Thoracic aorta (tissue), 2 donors: ENCODE measurements at places on chromosomes 5 and 9.
A peak's percentile ranks its signal among the peaks of the same experiment; 100 is the strongest.

- H3K27ac ChIP-seq, result no peak overlapping the region
- no peaks in the 10 kb centered on the region for H3K27me3 ChIP-seq
- H3K36me3 ChIP-seq, result no peaks in the 10 kb centered on the region
- DNase-seq, result no peak
- H3K4me3 ChIP-seq, result no peak overlapping the region
- H3K4me1 ChIP-seq, result peaks cover 26% of the 10 kb centered on the region
These were observed 508.2 kb upstream of the WWC1 start for GRCh38 chr5:167783145-167783817.

- no peak overlapping the region for H3K27ac ChIP-seq
- H3K36me3 ChIP-seq, result no peaks in the 10 kb centered on the region
- H3K4me3 ChIP-seq, result no peak overlapping the region
- H3K27me3 ChIP-seq, result no peaks in the 10 kb centered on the region
These were observed 117.4 kb upstream of the RORB start for GRCh38 chr9:74379718-74380117.

GRCh38 chr9:105405514-105406131 lies 42.2 kb upstream of the FSD1L start:
- H3K27me3 ChIP-seq, result no peaks in the 10 kb centered on the region
- H3K27ac ChIP-seq, result no peak overlapping the region
- H3K36me3 ChIP-seq, result no peaks in the 10 kb centered on the region
- H3K4me3 ChIP-seq, result no peak overlapping the region

- no peak for DNase-seq
- H3K36me3 ChIP-seq, result no peaks in the 10 kb centered on the region
- no peaks in the 10 kb centered on the region for H3K27me3 ChIP-seq
- H3K4me3 ChIP-seq, result peak overlapping the region; percentile 53
These were observed 6.1 kb downstream of the GLIPR2 start for GRCh38 chr9:36142510-36143244.

GRCh38 chr5:36795366-36795765 lies 81.2 kb upstream of the NIPBL start:
- no peaks in the 10 kb centered on the region for H3K27me3 ChIP-seq
- H3K36me3 ChIP-seq, result no peaks in the 10 kb centered on the region
- H3K27ac ChIP-seq, result no peak overlapping the region
- DNase-seq, result no peak
- no peaks in the 10 kb centered on the region for H3K4me1 ChIP-seq

DNA sequence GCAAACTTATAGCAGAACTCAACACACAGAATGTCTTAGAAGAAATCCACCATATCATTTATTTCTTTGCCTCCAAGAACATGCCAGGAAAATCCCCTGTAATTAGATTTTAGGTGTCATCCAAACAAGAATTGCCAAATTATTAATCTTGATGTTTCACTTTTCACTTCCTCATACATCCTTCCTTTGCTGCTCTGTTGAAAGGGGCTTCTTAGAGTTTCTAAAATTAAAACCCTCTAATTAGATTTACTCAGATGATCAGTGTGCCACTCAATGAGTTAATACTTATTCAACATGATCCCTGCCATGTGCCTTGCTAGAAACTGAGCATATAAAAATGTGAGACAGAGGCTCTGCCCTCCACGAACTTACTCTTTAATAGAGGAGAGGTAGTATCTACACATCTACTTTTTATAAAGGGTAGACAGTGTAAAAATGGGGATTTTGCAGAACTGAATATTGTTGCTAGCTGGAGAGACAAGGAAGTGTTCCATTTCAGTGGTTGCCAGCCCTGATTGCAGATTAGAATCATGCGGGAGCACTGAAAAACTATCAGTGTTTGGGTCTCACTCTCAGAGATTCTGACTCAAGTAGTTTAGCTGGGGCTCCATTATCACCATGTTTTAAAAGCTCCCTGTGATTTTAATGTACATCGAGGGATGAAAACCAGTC lies 498.4 kb downstream of the TLE4 start:
- no peaks in the 10 kb centered on the region for H3K36me3 ChIP-seq
- peaks cover 13% of the 10 kb centered on the region for H3K4me1 ChIP-seq
- H3K27ac ChIP-seq, result no peak overlapping the region
- H3K27me3 ChIP-seq, result no peaks in the 10 kb centered on the region

- H3K27ac ChIP-seq, result no peak overlapping the region
- H3K36me3 ChIP-seq, result no peaks in the 10 kb centered on the region
- H3K4me1 ChIP-seq, result peaks cover 24% of the 10 kb centered on the region
- no peak overlapping the region for H3K4me3 ChIP-seq
These were observed 27.5 kb downstream of the ERP44 start for GRCh38 chr9:100071271-100071670.

DNA sequence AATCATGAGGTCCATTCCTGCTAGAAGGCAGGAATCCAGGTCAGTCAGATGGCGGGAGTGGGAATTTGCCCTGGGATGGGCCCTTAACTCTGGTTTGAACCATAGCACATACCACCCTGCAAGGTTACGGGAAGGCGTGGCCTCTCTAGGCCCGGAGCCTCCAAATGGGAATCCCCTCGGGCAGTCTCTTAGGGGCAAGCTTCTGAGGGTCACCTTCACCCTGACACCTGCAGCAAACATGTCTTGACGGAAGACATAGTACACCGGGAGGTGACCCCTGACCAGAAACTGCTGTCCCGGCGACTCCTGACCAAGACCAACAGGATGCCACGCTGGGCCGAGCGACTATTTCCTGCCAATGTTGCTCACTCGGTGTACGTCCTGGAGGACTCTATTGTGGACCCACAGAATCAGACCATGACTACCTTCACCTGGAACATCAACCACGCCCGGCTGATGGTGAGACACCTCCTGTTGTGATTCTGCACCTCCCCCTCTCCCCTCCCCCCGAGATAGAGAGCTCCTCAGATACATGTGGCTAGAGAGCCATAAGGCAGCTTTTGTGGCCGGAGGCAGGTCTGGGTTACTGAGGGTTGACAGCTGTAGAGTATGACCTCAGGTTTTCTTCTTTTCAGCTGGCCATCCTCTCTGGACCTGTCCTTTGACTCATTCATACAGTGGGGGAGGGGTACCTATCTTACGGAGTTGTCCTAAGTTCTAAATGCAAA lies 957 bp downstream of the PRELID1 start:
- peak overlapping the region; percentile 93 for H3K4me3 ChIP-seq
- H3K4me1 ChIP-seq, result peaks cover 40% of the 10 kb centered on the region
- no peak for DNase-seq
- H3K36me3 ChIP-seq, result peaks cover 14% of the 10 kb centered on the region
- peak overlapping the region; percentile 79 for H3K27ac ChIP-seq

DNA sequence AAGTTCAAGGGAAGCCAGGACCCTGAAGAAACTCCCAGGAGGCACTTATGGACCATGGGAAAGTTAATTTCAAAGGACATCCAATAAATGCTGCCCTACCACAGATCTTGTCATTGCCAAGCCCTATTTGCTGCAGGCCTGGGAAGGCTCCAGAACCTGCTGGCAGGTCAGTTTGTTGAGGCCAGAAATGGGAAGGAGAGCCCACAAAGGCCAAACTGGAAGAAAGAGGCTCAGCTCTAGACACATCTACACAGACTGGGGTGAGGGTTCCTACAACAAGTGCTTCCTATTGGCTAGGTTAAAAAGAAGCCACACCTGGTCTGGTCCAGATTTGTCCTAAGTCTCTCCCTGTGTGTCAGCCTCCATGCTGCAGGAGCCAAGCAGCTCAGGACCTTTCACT lies 94.4 kb downstream of the SIL1 start:
- no peaks in the 10 kb centered on the region for H3K27me3 ChIP-seq
- DNase-seq, result no peak
- H3K27ac ChIP-seq, result peak overlapping the region; percentile 78
- peaks cover 26% of the 10 kb centered on the region for H3K4me1 ChIP-seq
- H3K4me3 ChIP-seq, result no peak overlapping the region

DNA sequence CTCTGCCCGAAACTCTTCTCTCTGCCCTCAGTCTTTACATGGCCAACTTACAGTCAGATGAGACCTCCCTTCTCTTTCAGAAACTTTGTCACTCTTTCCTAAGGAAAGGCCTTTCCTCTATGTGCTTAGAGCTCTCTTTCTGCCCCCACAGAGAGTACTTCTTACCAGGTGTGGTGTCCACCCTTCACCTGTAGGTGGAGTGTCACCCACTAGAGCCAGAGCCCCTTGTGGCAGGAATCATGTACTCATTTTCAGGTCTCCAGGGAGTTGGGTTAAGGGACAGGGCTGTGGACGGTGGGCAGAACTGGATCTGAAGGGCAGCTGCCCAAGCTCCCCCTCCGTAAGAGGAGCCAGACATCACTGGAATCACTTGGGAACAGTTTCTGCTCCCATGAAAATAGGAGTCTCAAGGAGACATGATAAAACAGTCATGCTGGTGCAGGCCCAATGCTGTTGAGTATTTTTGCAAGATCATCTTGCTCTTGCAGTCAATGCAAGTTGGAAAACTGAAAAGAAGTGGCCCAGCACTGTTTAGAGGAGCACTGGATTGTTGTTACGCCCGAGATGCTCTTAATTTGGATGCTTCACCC lies 436.7 kb downstream of the ZSWIM6 start:
- no peaks in the 10 kb centered on the region for H3K4me1 ChIP-seq
- no peak overlapping the region for H3K27ac ChIP-seq
- H3K4me3 ChIP-seq, result no peak overlapping the region
- no peak for DNase-seq
- no peaks in the 10 kb centered on the region for H3K27me3 ChIP-seq
- H3K36me3 ChIP-seq, result no peaks in the 10 kb centered on the region

GRCh38 chr5:150653762-150654556 lies 7.1 kb upstream of the MYOZ3 start:
- DNase-seq, result no peak
- H3K4me3 ChIP-seq, result no peak overlapping the region
- H3K27me3 ChIP-seq, result no peaks in the 10 kb centered on the region
- peak overlapping the region; percentile 98 for H3K27ac ChIP-seq
- H3K4me1 ChIP-seq, result peaks cover 37% of the 10 kb centered on the region

DNA sequence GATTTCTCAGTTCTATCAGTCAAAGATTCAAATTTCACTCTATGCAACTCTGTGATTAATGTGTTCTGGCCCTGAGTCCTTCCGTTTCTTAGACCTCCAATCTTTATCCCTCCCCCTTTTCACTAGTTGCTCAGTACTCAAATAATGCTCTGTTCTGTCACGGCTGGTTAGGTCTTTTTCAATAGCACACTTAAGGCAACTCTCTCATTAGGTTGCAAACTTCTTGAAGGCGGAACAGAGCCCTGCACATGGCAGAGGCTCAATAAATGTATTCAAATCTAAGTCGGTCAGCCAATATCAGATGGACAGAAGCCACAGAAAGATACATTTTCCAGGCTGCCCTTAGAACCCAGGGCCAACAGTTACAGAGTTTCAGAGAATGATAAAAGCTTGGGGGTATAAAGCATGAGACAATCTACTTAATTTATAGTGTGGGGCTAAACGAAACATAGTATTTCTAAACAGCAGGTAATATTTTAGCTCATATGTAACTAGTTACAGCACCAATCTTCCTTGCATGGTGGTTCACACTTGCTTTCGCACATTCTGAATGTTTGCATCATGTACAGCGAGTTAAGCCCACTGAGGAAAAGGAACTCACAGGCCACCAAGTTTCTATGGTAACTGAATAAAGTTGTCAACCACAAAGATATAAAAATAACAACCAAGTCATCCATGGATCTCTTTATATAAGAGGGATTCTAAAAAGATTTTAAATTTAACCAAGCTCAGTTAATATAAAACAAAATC lies 67.1 kb upstream of the GOLPH3 start:
- no peak overlapping the region for H3K4me3 ChIP-seq
- no peaks in the 10 kb centered on the region for H3K36me3 ChIP-seq
- H3K27ac ChIP-seq, result no peak overlapping the region
- H3K4me1 ChIP-seq, result peaks cover 15% of the 10 kb centered on the region
- no peaks in the 10 kb centered on the region for H3K27me3 ChIP-seq
- no peak for DNase-seq

- peaks cover 3% of the 10 kb centered on the region for H3K36me3 ChIP-seq
- H3K4me3 ChIP-seq, result no peak overlapping the region
- no peaks in the 10 kb centered on the region for H3K4me1 ChIP-seq
- DNase-seq, result no peak
These were observed 273.2 kb downstream of the SAXO1 start for GRCh38 chr9:18759827-18760226.

DNA sequence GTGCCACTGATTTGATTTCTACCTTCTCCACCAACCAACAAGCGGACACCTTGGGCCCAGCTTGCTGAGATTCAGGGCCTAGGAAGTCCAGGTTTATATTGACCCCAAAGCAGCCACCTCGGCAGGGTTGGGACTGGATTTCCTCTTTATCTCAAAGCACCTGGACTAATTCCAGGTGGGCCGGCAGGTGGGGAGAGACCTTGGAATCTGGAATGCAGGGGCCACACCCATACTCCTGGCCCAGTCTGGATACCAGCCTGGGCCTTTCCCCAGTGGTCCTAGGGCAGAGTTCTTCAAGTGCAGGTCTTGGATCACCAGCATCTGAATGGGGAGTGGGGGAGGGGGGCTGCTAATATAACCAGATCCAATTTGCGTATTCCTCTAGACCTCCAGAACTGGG lies 93.1 kb downstream of the PCDH1 start:
- H3K4me1 ChIP-seq, result no peaks in the 10 kb centered on the region
- no peaks in the 10 kb centered on the region for H3K27me3 ChIP-seq
- H3K36me3 ChIP-seq, result no peaks in the 10 kb centered on the region
- no peak overlapping the region for H3K4me3 ChIP-seq
- H3K27ac ChIP-seq, result no peak overlapping the region
- no peak for DNase-seq

GRCh38 chr9:130608554-130609134 lies 29.3 kb downstream of the FUBP3 start:
- no peaks in the 10 kb centered on the region for H3K27me3 ChIP-seq
- no peak overlapping the region for H3K4me3 ChIP-seq
- no peak overlapping the region for H3K27ac ChIP-seq
- peaks cover 18% of the 10 kb centered on the region for H3K36me3 ChIP-seq
- no peak for DNase-seq

DNA sequence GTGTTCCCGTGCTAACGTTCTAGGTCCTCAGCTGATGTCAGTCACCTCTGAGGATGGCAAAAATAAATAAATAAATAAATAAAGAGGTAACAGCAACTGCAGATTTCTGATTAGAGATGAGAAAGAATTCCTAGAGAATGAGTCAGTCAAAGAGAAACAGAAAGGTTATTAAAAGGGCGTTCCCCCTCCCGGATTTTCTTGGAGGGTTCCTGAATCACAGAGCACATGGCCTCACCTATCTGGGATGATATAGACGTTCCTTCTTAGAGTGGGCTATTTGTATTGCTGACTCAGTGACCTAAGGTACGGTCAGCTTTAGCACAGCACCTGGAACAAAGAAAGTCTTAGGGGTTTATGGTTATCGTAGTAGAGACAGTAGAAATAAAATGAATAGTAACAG lies 30.6 kb downstream of the HTR4 start:
- no peaks in the 10 kb centered on the region for H3K36me3 ChIP-seq
- no peak overlapping the region for H3K4me3 ChIP-seq
- no peak overlapping the region for H3K27ac ChIP-seq

- no peaks in the 10 kb centered on the region for H3K27me3 ChIP-seq
- H3K27ac ChIP-seq, result no peak overlapping the region
- peaks cover 15% of the 10 kb centered on the region for H3K36me3 ChIP-seq
These were observed 62.1 kb downstream of the KLF9 start for GRCh38 chr9:70352356-70352755.

GRCh38 chr9:94922691-94923107 lies 196.2 kb downstream of the AOPEP start:
- peak overlapping the region; percentile 95 for H3K27ac ChIP-seq
- peaks cover 79% of the 10 kb centered on the region for H3K4me1 ChIP-seq
- H3K36me3 ChIP-seq, result no peaks in the 10 kb centered on the region
- no peaks in the 10 kb centered on the region for H3K27me3 ChIP-seq
- no peak for DNase-seq

GRCh38 chr9:131273856-131274673 lies 2.2 kb downstream of the FAM78A start:
- H3K27ac ChIP-seq, result peak overlapping the region; percentile 44
- no peaks in the 10 kb centered on the region for H3K27me3 ChIP-seq
- H3K4me1 ChIP-seq, result peaks cover 12% of the 10 kb centered on the region

GRCh38 chr9:78775696-78776295 lies 478.9 kb downstream of the PSAT1 start:
- no peaks in the 10 kb centered on the region for H3K36me3 ChIP-seq
- H3K4me1 ChIP-seq, result no peaks in the 10 kb centered on the region
- no peak overlapping the region for H3K27ac ChIP-seq
- H3K27me3 ChIP-seq, result no peaks in the 10 kb centered on the region
- no peak for DNase-seq
